ENCODE measurements at places on chromosomes 3 and 15.

DNA sequence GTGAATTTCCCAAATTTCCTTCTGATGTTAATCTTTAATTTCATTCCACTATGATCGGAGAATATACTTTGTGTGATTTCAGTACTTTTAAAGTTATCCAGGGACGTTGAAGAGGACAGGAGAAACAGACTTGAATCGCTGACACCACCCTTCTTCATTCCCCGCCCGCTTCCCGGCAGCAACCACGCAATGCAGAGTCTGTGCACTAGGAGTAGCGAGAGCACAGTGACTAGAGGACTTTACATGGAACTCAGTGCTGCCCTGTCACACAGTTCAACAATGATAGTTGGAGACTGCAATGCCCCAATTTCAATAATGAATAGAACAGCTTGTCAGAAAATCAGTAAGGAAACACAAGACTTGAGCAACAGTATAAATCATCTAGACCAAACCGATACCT, 73.9 kb downstream of the RNF13 start:
- no peak for DNase-seq

- no peak for DNase-seq
These were observed 216.8 kb upstream of the RBMS3 start for GRCh38 chr3:29064085-29064484.

DNA sequence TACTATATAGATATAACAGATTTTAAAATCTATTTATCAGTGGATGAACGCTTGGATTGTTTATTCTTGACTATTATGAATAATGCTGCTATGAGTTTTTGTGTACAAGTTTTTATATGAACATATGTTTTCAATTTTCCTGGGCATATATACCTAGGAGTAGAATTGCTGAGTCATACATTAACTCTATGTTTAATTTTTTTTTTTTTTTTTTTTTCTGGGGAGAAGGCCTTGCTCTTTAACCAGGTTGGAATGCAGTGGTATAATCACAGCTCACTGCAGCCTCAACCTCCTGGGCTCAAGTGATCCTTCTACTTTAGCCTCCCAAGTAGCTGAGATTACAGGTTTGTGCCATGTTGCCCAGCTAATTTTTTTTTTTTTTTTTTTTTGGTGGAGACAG, 9.1 kb downstream of the CIDEC start:
- no peak for DNase-seq

DNA sequence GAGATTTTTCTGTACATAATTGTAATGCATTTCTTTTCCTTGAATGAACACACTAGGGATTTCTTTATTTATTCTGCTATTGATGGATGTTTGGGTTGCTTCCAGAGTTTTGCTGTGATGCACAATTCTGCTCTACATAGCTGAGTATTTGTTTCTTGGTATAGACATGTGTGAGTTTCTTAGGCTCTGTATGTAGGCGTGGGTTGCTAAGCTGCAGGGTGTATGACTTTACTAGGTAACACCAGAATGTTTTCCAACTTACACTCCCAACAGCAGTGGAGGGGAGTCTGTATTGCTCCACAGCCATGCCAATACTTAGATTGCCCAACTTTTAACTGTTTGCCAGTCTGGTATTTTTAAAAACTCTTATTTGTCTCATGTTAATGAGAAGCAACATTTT, 155.5 kb upstream of the TNIK start:
- no peak for DNase-seq

- DNase-seq = no peak
These were observed 6.9 kb downstream of the GLYCTK start for GRCh38 chr3:52294320-52295150.

DNA sequence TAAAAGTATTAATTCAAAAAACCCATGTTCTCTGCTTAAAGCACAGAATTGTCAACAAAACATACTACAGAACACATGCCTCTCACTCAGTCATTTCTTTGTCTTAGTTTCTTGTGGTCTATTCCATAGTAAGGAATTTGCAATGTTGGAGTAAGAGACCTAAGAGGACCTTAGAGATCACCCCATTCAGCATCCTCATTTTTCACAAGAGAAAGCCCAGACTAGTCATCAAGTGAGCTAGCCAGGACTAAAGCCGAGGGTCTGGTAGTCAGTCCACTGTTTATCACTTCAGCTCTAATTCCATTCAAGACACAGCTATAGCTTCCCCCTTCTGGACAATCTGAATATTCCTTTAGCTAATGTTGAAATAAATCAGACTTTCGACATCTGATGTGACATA, 601.1 kb downstream of the FHIT start:
- no peak for DNase-seq

DNA sequence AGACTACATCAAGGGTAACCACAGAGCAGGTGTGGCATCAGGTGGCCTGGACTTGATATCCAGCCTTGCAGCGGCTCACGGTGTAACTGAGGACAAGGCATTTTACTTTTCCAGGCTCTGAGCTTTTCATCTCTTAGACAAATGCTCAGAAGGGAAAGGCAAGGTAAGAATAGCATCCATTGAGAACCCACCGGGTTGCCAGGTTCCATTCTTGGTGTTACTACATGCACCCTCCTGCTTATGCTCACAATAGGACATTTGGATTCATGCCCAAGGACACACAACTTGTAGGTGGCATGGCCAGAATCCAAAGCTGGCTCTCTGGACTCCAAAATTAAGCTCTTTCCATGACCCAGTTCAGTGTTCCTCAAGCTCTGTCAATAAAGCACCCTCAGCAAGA, 85.5 kb downstream of the CCNL1 start:
- DNase-seq = no peak

DNA sequence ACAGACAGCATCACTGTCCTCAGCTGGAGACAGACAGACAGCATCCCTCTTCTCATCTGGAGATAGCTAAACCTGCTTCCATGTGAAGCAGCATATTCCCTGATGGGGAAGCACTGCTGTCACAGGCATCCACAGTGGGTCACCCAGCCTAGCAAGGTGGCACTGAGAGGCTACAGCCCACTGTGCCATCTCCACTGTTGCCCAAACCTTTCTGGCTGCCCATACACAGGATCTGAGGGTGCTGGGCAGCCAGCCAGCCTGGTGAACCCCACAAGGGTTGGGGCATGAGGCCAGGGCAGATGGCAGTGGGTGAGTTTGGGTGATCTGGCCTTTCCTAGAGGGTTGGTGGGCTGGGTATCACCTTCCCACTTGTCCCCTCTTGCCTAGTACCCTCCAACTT, 11.7 kb downstream of the CHST13 start:
- DNase-seq = no peak

DNA sequence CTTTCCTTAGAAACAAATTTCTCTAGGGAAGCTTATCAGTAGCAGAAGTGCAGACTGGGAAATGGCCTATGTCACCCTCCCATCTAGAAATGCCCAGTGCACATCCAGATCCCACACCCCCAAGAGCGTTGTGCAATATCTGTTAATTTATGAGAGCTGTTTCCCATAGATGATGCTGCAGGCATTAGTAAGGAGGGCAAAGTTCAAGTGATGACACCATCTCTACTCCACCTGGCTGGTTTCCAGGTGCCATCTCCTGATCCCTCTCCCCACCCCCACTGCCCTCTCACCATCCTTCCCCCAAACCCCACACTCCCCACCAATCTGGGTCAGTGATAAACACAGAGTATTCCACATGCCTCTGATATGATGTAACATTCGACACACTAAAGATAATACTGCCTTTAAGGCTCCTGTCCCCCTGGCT, 39.4 kb downstream of the AGTR1 start:
- DNase-seq = no peak

GRCh38 chr3:158095111-158095813, 11.0 kb downstream of the SHOX2 start:
- no peak for DNase-seq

- DNase-seq = no peak
These were observed 933 bp downstream of the DZIP1L start for GRCh38 chr3:138114431-138114918.

DNA sequence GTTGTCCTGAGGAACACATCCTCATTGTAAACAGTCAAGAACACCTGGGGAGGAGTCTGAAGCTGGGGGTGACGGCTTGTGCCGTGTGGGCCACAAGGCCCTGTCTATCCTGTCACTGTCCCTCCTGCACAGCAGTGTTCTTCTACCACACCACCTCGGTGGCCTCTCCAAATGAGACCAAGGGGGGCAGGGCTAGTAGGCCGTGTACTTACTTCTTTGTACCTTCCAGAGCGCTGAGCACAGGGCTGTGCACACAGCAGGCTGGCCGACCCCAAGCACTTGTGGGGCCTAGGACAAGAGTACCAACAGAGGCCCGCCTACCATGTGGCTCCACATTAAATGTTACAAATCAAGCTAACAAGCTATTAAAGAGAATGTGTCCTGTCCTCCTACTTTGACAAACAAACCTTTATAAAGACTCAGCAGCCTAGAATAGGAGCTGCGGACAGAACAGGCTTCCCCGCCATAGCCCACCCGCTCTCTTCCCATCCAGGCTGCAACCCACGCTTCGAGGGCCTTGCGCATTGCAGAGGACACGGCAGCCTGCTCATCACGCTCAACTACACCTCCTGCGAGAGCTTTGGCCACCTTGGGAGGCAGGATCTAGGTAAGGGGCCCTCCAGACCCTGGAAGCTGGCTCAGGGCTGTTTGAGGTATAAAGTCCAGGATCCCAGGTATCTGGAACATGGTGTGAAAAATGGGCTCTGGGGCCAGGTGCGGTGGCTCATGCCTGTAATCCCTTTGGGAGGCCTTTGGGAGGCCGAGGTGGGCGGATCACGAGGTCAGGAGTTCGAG, 30.5 kb downstream of the MELTF start:
- no peak for DNase-seq

DNA sequence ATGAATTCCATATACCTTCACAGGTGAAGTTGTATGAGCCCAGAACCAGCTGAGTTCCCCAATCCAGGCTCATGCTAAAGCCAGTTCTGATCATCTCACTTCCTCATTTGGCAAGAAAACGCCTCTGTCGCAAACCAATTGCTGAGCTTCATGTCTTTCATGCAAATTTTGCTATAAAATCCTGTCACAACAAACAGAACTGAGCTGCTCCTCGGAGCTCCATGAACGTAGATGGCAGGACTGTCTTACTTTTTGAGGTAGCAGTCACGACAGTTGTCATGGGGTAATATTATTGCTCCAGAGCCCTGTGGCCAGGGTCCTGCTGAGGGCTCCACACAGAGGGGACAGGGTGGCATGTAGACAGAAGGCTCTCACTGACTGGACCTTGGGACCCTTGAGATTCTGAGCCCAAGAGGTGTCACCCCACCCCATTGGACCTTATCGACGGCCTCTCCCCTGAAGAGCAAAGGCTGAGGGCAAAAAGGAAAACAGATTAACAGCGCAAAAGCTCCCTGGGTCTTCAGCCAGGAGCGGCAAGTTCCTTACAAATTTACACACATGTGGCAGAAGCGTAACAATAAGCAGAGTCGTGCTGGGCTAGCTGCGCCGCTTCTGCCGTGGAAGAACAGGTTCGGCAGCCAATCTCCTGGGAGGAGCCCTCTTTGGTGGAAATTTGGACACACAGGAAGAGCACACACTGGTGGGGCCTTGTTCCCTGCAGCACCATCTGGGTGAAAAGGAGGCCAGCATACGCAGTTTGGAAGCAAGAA, 249.2 kb downstream of the OPA1 start:
- DNase-seq = no peak

All from tibial nerve (tissue), 4 donors.